HFFc6 (cell line): ENCODE measurements at places on chromosomes 1 and 21. TPM values are rescaled to one million over a fixed set of nuclear protein-coding genes. Genes with fewer than 3 reads are reported as not detected.
A peak's percentile ranks its signal among the peaks of the same experiment; 100 is the strongest.

DNA sequence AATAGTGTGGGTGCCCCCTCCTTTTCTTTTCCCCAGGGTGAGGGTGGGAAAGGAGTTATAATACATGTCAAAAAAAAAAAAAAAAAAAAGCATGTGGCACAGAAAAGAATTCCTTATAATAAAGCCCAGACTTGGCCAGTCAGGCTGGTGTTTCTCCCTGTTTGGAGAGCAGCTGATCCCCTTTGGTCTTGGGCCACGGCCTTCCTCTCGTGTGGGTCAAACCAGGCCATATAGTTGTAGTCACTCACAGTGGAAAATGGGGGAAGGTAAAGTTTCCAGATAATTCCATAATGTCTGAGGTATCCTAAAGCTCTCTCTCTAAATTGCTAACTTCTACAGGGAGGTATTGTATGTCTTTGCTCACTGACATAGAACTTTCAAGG lies 22.0 kb downstream of the CLIC6 start:
- DNase-seq: no peak

DNA sequence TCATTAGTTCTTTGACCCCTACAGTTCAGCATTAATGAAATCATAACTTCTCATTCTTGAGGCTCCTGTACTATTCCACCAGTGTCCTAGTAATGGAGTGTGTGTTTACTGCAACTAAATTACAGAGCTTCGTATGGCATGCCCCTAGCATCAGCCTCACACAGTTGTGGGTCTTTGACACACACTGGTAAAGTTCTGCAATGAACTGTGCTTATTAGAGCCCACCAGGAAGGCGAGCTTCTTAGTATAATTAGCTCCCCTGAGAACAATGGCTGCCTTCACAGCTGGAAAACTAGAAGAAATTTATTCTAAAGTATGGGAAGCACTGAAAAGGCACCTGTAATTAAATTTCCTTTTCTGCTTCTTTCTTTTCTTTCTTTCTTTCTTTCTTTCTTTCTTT lies 251.1 kb upstream of the RGS18 start:
- no peak for DNase-seq

GRCh38 chr1:23422941-23423340 lies 1.6 kb downstream of the TCEA3 start:
- no peak for DNase-seq

OR2L5 gene
- not detected in 3 replicates for total RNA-seq

CBR3 gene
- 17.9 to 24.1 TPM (median 20.8 TPM) in 3 replicates for total RNA-seq

- no peak for DNase-seq
Measured at GRCh38 chr1:8239306-8240023, 78.4 kb upstream of the SLC45A1 start.

GRCh38 chr1:14220811-14221210 lies 377.7 kb upstream of the KAZN start:
- no peak for DNase-seq

DNA sequence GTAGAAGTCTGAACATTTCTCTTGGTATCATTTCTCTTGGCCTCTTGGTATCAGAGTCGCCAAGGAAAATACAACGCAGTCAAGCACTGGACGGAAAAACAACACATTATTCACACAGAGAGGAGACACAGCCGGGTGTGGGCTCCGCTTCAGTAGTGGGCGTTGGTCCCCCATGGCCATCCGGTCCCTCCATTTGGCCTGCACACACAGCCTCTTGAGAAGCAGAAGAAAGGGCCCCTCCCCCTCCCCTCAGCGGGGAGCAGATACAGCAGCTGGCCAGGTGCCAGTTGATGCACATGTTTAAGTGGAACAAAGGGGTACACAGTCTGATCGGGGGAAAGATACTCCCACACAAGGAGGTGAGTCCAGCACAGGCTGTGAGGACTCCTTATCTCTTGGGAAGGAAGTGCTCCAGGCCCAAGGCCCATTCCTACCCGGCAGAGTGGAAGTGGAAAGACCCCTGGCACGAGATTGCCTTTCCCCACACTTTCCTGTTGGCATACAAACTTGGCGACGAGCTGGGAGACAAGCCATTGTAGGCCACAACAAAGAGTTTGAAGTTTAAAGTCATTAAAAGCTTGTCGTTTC lies 311.3 kb downstream of the FAM72C start:
- no peak for DNase-seq

TMCC2 gene
- total RNA-seq: 3.4 and 3.9 TPM in 2 replicates

DNA sequence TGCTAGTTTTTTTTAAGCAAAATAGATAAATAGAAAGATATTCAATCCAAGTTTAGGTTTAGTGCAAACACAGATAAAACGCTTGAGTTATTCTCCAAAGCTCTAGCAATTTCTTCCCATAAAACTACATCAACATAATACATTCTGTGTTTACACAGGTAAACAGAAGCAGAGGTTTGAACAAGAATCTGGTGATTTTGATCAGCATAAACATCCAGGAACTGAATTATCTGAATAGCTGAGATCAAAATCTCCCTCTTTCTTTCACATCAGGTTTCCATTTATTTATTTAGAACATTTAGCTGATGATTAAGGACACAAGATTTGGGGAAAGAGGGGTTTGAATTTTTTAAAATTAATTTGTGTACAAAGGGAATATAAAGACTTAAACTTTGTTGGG lies 1564.6 kb downstream of the MRPL39 start:
- DNase-seq: no peak

DNA sequence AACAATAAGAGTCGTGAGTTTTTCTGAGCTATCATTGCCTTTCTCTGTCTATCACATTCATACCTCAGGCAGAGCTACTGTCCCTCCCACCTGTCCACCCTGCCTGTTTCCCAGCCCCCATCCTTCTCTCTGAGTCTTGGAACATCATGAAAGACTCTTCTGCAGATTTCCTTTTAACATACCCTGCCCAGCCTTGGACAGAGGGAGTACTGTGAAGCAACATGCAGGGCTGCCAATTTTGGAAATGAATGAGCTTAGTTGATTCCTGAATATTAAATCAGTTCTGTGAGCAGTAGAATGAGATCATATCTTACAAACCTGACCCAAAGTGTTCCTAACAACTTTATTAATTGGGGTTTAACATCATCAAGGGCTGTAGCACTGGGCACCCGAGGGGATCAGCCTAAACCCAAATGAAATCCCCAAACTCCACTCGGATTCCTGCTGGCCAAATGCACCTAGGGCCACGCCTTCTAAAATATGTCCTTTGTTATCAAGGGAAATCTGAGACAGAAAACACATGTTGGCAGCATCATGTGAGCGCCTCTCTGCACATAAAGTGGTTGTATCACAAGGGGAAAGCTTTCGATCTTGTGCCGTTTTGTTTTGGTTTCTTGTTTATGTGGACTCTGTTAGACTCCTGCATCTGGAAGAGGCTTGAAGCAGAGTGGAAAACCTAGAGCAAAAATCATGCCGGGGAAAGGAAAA lies 357.6 kb downstream of the KIF26B start:
- peak; percentile 3 for DNase-seq

DNA sequence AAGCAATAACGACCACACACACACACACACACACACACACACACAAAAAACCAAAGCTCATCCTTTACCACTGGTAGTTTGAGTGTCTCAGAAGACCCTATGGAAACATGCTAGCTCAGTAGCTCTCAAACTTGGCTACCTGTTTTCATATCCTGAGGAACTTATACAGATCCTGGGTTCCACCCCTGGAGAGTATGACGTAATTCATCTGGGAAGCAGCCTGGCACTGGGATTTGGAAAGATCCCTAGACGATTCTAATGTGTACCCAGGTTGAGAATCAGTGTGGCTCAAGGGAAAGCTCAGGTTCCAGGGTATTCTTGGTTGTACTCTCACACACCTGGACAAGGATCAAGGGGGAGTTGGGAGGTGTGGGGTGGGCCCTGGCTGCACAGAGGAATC lies 85.9 kb downstream of the SELENOF start:
- no peak for DNase-seq

DNA sequence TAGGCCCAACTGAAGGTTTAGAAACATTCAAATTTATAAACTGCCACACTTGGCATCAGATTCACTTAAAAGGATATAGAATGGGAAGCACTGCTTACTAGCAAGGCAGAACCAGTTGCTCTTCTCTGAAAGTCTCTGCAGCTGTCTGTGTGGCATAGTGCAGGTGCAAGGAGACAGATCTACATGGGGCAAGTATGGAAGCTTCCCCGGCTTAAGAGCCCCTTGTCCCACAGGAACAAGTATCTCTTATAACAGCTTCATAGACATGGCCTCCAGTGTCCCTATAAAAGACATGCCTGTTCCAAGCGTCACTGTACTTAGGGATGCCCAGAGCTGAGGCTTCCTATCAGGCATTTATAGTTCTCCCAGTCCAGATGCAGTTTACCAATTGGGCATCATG lies 26.5 kb downstream of the ZBTB8B start:
- no peak for DNase-seq

GRCh38 chr1:109786531-109787021 lies 22.9 kb upstream of the EPS8L3 start:
- DNase-seq: no peak

WNT3A gene
- not detected in 3 replicates for total RNA-seq

DNA sequence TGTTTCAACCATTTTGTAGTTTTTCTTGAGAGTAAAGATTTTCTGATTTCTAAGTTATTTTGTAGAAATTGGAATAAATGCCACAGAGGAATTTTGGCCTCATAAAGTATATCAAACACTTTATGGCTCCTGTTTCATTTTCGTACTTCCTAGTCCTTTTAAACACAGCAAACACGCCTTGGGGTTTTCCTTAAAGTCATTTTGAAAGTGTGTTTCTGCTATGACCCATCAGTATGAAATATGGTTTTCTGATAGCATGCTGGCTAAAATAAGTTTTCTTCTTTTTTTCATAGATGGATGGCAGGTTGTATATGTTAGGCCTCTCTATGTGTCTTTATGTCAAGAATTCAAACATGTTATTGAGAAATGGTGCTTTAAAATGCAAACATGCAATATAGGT lies 940.1 kb upstream of the TMPRSS15 start:
- DNase-seq: no peak

GRCh38 chr1:37310064-37310463 lies 164.3 kb upstream of the ZC3H12A start:
- DNase-seq: no peak

- no peak for DNase-seq
Measured at GRCh38 chr1:202046227-202046626, 35.8 kb downstream of the ELF3 start.

DNA sequence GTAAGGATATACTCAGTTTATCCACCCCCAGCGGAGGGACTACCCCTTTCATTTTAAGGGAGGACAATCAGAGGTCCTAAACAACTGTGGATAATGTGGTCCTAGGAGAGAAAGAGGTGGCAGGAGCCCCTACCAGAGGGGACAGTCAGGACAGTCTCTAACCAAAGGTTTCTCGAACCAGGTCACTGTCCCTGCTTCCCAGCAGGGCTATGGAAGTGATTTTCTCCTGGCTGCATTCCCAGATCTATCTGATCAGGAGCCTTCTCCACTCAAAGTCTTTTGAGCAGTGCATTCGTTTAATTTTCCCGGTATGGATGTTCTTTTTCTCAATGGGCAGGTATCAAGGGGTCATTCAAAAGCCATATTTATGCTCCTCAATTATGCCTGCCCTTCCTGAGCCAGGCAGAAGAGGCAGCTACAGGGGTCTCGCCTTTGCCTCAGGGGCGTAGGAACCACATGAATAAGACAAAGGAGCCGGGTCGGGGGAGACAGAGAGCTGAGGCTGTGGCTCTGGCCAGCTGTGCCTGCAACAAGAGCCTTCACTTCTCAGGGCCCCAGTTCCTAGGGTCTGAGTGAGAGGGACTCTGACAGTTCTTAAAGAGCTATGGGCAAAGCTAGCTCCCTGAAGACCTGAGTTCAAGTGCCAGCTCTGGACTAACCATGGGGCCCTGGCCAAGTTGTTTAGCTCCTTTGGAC lies 62.5 kb upstream of the DMRTB1 start:
- DNase-seq: no peak

DNA sequence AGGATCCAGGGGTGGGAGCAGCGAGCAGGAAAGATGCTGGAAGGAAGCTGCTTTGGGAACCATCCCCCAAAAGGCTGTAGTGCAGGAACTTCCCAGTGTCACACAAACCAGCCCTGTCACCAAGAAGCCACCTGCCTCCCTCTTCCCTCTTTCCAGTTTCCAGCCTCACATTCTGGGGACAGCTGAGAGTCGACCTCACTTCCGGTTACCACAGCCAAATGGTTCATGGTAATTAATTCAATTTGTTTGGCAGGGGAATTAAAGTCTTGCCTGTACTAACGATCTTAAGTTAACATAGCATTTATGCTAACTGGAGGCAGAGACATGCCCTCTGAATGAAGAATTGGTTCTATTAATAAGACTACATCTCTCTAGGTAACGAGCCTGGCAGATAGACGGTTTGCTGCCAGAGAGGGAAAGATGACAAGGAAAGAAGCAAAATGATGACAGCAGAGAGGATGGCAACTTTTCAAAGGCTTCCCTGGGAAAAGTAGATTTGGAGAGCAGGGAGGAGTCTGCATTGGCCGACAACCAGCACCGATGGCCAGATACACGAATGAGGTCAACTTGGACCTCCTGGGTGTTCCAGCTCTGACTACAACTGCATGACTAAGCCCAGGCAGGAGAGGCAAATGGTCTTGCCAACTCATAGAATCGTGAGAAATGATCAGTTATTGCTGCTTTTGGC lies 64.1 kb downstream of the TMCO4 start:
- DNase-seq: peak; percentile 98

PIK3R3 gene
- total RNA-seq: 5.5 and 11.2 TPM in 2 replicates

GRCh38 chr1:36664571-36665287 lies 182.0 kb upstream of the CSF3R start:
- no peak for DNase-seq

DNA sequence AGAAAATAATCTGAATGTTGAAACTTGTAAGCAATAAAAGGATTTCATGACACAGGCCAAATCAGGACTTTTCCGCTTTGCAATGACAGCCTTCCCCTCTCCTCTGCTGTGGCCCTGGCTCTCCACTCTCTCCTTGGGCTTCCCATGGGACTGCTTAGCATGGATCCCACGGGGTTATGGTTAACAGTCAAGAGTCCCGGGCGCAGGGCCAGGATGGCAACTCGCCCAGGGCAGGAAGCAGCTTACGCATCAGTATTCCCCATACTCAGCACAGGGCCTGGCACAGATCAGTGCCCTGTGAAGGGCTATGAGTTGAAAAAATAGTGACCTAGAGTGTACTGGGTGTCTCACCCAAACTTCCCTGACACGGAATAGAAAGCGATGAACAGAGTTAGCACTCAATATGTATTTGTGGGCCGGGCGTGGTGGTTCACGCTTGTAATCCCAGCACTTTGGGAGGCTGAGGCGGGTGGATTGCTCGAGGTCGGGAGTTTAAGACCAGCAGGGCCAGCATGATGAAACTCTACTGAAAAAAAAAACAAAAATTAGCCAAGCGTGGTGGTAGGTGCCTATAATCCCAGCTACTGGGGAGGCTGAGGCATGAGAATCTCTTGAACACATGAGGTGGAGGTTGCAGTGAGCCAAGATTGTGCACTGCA lies 29.1 kb upstream of the GRHL3 start:
- no peak for DNase-seq

DNA sequence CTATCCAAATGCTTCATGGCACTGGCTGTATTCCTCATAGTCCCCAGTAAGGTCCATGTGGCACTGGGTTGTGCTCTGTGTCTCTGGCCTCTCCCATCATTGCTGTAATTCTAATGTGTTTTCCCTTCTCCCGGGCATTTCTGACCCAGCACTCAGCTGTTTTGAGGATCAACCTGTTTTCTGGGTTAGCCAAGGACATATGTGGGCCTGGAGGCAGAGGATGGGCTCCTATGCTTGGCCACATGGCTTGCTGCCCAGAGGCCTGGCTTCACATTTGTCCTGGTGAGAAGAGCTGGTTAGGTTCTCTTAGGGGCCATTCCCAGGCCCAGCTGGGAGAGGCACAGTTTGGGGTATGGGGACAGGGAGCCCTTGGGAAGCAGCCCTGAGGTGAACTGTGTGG lies 103.1 kb downstream of the FAM78B start:
- no peak for DNase-seq

SPTA1 gene
- not detected in 3 replicates for total RNA-seq
